Activated CD4-positive, alpha-beta memory T cell treated with anti-CD3 and anti-CD28 coated beads for 36 hours (primary cell): ENCODE measurements at places on chromosomes 1 and 21. TPM values are rescaled to one million over a fixed set of nuclear protein-coding genes. Genes with fewer than 3 reads are reported as not detected.

- DNase-seq, result no peak
Measured at GRCh38 chr1:112692681-112693080, 14.2 kb downstream of the RHOC start.

The NBPF10 gene
- 1.7 TPM for total RNA-seq

- no peak for DNase-seq
Measured at GRCh38 chr1:65409816-65410326, 10.6 kb upstream of the LEPR start.

The VSIG8 gene
- not detected for total RNA-seq

DNA sequence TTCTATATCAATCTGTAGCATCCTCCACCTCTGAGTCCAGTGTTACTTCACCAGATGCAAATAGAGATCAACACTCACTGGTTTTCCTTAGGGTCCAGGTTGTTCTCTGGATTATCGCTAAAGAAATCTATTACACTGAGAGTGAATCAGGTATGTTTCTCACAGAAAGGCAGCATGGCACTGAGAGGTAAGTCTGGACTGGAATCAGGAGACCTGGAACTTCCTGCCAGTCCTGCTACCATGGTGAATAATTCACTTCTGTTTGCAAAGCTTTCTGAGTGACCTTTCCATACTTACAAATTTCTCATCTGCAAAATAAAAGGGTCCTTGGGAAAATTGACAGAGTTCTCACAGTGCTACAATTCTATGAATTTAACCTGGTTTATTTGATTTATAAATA lies 1583.3 kb downstream of the MRPL39 start:
- no peak for DNase-seq

DNA sequence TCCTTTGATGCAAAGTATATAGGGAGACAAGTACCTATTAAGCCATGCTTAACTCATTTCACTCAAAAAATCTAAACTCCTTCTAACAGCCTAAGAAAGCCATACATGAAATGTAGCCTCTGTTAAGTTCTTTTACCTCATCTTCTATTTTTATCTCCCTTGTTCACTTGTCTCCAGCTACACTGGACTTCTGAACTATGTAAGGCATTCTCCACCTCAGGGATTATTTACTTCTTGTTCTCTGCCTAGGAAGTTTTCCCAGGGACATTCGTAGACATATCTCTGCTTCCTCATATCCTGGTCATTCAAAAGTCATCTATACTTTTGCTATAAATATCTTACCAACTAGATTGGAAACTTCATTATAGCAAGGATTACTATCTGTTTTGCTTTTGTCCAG lies 96.9 kb downstream of the COP1 start:
- DNase-seq, result no peak

The OR2W3 gene
- total RNA-seq, result not detected

DNA sequence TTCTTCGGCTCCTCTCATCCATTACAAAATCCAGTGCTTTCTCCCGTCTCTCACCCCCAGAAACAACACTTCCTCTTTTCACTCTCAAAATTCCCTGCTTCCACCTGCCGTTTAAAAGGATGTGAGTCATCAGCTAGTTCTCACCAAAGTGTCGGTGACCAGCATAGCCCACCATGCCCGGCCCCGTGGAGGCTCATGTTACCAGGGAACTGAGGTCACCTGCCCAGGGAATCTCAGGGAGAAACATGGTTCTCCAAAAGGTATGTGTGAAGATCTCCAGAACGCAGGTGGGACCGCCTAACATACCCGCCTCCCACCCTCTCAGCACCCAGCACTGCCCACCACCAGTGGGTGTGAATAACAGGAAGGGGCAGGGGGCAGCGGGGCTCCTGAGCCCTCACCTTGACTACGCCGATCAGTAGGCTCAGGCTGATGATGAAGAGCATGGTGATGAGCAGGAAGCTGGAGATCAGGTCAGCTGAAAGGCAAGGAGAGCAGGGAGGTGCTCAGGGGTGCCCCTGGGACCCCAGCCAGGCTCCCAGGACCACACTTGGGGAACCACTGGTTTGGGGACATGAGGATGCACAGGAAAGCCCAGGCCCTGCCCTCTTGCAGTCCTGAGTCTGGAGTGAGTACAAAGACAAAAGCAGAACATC lies 16.2 kb downstream of the LAPTM5 start:
- no peak for DNase-seq

- no peak for DNase-seq
Measured at GRCh38 chr1:14522077-14522925, 76.2 kb upstream of the KAZN start.

The ALPL gene
- not detected for total RNA-seq

- no peak for DNase-seq
Measured at GRCh38 chr1:147078606-147079399, 93.5 kb downstream of the PRKAB2 start.

GRCh38 chr21:31279986-31280385 lies 64.1 kb downstream of the TIAM1 start:
- peak; percentile 58 for DNase-seq

DNA sequence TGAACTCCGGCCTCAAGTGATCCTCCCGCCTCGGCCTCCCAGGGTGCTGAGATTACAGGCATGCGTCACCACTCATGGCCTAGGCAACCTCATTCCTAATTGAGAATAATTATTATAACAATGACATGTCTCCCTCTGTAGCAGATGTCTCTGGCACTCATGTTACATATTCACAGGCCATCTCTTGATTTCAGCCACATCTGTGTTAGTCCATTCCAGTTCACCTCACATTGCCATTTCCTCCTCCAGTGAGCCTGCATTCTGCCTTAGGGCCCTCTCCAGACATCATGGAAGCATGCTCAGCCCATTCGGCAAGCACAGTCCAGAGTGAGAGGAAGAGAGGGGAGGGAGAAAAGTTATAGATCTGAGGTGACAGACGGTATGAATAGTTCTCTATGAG lies 32.5 kb downstream of the CDKN2C start:
- DNase-seq, result no peak

- DNase-seq, result no peak
Measured at GRCh38 chr1:202333861-202334260, 7.9 kb downstream of the UBE2T start.

DNA sequence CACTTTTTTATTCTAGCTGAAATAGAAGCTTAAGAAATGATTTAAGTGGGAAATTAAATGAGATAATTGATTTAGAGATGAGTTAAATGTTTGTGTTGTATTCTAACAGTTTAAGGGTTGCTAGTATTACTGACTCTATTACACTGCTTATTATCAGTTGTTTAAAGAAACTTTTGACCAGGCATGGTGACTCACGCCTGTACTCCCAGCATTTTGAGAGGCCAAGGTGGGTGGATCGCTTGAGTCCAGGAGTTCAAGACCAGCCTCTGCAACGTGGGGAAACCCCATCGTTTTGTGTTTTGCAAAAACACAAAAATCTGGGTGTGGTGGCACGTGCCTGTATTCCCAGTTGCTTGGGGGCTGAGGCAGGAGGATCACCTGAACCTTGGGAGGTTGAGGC lies 14.2 kb downstream of the CLIC4 start:
- no peak for DNase-seq

The KCNH1 gene
- not detected for total RNA-seq

GRCh38 chr21:39968010-39968409 lies 100.8 kb downstream of the PCP4 start:
- DNase-seq, result no peak

DNA sequence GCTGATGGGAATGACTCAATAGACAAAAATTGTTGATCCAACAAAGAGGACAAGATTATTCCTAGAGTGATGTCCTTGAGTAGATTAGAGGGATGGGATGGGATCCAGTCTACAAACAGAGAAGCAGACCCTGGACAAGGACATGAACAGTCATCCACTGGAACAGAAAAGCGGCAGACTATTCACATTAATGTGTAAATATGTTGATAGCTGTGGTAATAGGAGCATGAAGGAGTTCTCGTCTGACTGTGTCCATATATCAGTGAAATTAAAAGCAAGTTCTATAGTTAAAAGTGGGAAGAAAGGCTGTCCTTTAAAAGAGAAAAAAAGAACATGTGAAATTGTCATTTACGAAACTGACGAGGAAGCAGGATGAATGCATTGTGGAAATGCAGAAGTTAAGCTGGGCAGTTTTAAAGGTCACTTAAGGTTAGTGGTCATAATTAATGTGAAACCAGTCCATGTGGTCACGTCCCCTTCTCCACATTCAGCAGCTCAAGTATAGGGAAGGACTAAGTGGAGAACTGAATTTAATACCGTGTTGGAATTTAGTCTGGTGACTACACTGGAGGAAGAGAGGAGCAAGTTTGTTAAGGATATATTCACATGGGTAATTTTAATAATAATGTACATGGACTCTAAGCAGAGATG lies 62.1 kb downstream of the PIK3R3 start:
- DNase-seq, result no peak

- DNase-seq, result no peak
Measured at GRCh38 chr1:176696109-176696508, 233.1 kb downstream of the PAPPA2 start.

The HES4 gene
- 2.0 TPM for total RNA-seq

DNA sequence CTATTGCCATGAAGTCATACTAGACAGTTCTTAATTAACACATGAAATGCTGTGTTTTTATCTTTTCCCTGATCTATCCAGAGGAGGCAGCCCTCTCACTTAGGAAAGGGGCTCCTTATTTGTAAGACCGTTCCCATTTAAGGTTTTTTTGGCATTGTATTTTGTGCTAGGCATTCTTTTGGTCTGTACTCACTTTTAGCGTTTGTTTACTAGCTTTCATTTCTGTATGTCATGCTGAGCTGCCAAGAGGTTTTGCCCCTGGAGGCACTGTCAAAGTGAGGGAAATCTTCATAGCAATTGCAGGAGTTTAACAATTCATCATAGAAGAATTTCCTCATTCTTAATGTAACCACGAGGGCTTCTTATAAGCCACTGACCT lies 59.5 kb downstream of the MTR start:
- DNase-seq, result no peak

DNA sequence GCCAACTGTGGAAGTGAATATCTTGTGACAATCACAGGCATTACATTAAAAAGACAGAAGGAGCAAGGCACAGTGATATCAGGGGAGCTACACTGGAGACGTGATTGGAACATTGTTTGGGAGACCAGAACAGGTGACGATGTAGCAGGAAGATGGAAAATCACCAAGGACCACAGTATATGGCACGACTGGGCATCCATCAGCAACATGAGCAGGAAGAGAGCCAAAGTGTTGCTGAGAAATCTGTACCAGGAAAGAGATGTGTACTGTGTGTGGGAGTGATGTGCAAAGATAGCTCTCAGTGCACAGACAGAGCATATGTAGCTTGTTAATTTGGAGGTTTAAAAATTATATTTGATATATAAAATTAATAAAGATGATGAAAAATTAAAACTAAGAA lies 790.6 kb upstream of the ADGRL2 start:
- no peak for DNase-seq

GRCh38 chr21:27149034-27149433 lies 182.1 kb upstream of the ADAMTS5 start:
- DNase-seq, result no peak

DNA sequence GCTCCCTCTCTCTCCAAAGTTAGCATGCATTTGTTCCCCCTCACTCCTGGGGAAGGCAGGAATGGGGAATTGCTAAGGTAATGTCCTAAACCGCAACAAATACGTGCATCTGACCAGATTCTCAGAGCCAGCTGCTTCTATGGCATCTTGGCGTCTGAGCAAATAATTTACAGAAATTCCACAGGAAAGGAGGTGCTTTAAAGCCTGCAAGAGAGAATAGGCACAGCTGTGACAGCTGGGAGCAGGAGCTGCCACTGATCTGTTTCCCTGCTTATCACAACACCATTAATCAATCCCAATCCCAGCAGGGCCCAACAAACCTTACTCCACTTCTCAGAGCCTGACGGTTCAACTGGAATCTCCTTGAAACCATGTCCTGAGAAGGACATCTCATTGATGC lies 83.5 kb upstream of the ZNF281 start:
- DNase-seq, result no peak

The SLC16A4 gene
- 0.19 TPM for total RNA-seq

The SMIM1 gene
- 2.9 TPM for total RNA-seq

GRCh38 chr1:45785583-45785982 lies 17.8 kb upstream of the MAST2 start:
- peak; percentile 53 for DNase-seq

GRCh38 chr1:54559111-54559548 lies 11.1 kb downstream of the ACOT11 start:
- no peak for DNase-seq

DNA sequence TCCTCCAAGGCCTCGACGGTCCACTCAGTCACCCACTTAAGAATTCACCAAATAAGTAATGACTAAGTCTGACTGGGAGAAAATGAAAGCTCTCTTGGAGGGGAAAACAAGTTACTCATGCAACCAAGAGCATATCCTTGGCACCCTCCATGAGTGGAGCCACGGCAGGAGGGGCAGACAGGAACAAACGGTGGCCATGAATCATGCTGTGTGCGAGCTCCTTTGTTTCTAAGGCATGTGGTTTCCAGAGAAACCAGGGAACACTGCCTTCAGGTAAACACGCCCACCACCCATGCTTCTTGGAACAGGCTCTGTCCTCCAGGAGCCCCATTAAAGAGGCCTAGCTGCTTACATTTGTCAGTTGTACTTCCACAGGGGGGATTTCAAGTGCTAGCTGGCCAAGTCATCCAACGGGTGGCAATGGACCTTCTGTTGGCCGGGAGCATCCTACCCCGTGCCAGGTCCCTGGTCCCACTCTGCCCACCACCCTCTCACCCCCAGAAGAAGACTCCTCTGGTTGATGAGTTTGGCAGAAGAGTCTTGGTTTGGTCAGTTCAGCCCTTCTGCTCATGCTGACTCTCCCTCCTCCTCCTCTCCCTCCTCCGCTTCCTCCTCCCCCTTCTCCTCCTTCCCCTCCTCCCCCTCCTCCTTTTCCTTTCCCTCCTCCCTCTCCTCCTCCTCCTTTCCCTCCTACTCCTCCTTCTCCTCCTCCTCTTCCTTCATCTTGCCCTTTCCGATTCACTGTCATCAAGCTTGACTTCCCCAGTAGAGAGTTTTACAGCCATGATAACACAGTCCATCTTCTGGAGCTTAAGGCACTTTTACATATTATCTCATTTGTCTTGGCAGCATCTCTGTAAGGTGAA lies 107.6 kb downstream of the CCDC185 start:
- DNase-seq, result peak; percentile 66

DNA sequence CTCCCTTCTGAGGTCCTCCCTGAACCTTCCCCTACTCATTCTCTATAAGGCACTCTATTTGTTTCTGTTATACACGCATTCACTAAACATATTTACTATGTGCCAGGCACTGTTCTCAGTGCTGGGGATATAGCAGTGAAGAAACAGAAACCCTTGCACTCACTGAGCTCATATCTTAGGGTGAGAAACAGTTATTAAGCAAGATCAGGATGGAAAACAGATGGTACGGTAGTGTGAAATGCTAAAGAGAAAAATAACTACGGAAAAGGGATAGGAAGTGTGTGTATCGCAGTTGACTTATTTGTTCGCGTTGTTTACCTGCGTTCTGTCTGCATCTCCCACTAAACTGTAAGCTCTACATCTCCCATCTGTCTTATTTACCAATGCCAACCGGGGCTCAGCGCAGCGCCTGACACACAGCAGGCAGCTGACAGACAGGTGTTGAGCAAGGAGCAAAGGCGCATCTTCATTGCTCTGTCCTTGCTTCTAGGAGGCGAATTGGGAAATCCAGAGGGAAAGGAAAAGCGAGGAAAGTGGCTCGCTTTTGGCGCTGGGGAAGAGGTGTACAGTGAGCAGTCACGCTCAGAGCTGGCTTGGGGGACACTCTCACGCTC lies 572 bp downstream of the CYB5RL start:
- peak; percentile 13 for DNase-seq
